ENCODE measurements at places on chromosomes 7 and 10.

- no peak for DNase-seq
These were observed 2.4 kb upstream of the MTPN start for GRCh38 chr7:135979471-135980011.

GRCh38 chr10:69278446-69278963 lies at the start of gene HK1:
Gene HK1, plus strand, starts transcription at chr10:69278496.
- peak; percentile 10 for DNase-seq

DNA sequence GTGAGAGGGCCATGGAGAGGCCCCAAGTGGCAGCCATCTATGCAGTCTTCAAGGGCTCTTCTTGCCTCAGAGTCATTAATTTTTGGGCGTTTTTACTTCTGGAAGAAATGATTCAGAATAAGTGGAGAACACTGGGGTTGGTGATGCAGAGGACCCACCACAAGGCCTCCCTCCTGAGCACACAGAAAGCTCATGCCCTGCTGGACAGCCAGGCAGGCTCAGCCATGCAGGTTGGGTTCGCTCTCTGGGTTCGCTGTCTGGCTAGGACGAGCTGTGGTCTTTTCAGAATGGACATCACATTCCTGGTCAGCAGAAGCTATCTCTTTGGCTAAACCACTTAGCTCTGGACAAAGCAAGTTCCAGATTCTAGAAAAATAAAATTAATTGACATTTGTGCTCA lies 480.8 kb downstream of the RPS24 start:
- DNase-seq: no peak

- no peak for DNase-seq
These were observed 34.7 kb upstream of the FXYD4 start for GRCh38 chr10:43336641-43337318.

GRCh38 chr7:131385039-131385605 lies 57.4 kb downstream of the MKLN1 start:
- DNase-seq: peak; percentile 54
